ENCODE measurements at places on chromosomes 12 and 14.
A peak's percentile ranks its signal among the peaks of the same experiment; 100 is the strongest.

- DNase-seq: no peak
- H3K27me3 ChIP-seq: peaks cover 23% of the 10 kb centered on the region
- H3K36me3 ChIP-seq: no peaks in the 10 kb centered on the region
- no peaks in the 10 kb centered on the region for H3K4me1 ChIP-seq
Measured at GRCh38 chr14:23433457-23433856, 2.0 kb downstream of the MYH7 start.

GRCh38 chr12:43347026-43347425, 205.0 kb downstream of the ADAMTS20 start:
- H3K27me3 ChIP-seq: peaks cover 4% of the 10 kb centered on the region
- peaks cover 4% of the 10 kb centered on the region for H3K36me3 ChIP-seq
- H3K27ac ChIP-seq: no peak overlapping the region
- H3K4me3 ChIP-seq: no peak overlapping the region
- H3K4me1 ChIP-seq: no peaks in the 10 kb centered on the region

GRCh38 chr14:93005838-93006237, 82.9 kb downstream of the CHGA start:
- no peaks in the 10 kb centered on the region for H3K27me3 ChIP-seq
- H3K4me3 ChIP-seq: peak overlapping the region; percentile 2
- H3K27ac ChIP-seq: peak overlapping the region; percentile 32

- H3K4me1 ChIP-seq: peaks cover 14% of the 10 kb centered on the region
- peak overlapping the region; percentile 86 for H3K4me3 ChIP-seq
- peak overlapping the region; percentile 83 for H3K27ac ChIP-seq
- DNase-seq: no peak
- no peaks in the 10 kb centered on the region for H3K27me3 ChIP-seq
- peaks cover 2% of the 10 kb centered on the region for H3K36me3 ChIP-seq
Measured at GRCh38 chr12:70467918-70468733, 102.0 kb downstream of the KCNMB4 start.

GRCh38 chr12:125892276-125892675, 827.0 kb downstream of the AACS start:
- no peaks in the 10 kb centered on the region for H3K36me3 ChIP-seq
- no peak overlapping the region for H3K27ac ChIP-seq
- H3K27me3 ChIP-seq: peaks cover 1% of the 10 kb centered on the region
- H3K4me1 ChIP-seq: no peaks in the 10 kb centered on the region
- no peak overlapping the region for H3K4me3 ChIP-seq
- no peak for DNase-seq

- H3K27ac ChIP-seq: no peak overlapping the region
- H3K27me3 ChIP-seq: peaks cover 13% of the 10 kb centered on the region
- no peak for DNase-seq
- H3K36me3 ChIP-seq: no peaks in the 10 kb centered on the region
- no peaks in the 10 kb centered on the region for H3K4me1 ChIP-seq
Measured at GRCh38 chr12:109385339-109386058, 37.8 kb downstream of the MYO1H start.

Data from memory B cell (primary cell).